Stimulated activated CD4-positive, alpha-beta T cell treated with anti-CD3 and anti-CD28 coated beads, Interleukin-4, amount 100 ng/mL, for 48 hours (primary cell): ENCODE measurements at places on chromosomes 3 and 15.

- no peak for DNase-seq
These were observed 113.6 kb upstream of the SNTN start for GRCh38 chr3:63538919-63539318.

DNA sequence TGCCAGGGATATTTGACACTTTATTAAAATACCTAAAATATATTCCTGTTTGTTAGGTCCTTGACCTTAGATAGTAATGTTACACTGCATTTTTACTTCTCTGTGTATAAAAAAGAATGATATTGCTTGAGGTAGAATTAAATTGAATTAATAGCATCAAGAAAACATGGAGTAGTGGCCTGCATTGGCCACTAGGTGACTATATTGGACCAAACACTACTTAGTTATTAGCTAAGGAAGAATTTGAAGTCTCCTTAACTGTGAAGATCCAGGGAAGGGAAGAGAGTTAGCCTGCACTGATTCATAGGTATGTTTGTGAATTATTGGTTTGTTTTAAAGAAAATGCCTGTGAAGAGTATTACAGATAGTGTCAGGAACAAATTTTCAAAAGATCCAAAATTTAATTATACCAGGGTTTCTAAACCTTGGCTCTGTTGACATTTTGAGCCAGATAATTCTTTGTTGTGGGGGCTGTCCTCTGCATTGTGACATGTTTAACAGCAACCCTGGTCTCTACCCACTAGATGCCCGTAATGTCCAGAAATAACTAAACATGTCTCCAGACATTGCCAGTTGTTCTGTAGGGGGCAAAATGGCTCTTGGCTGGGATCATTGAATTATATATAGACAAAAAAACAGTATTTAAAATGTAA lies 103.6 kb upstream of the THSD4 start:
- DNase-seq, result no peak

DNA sequence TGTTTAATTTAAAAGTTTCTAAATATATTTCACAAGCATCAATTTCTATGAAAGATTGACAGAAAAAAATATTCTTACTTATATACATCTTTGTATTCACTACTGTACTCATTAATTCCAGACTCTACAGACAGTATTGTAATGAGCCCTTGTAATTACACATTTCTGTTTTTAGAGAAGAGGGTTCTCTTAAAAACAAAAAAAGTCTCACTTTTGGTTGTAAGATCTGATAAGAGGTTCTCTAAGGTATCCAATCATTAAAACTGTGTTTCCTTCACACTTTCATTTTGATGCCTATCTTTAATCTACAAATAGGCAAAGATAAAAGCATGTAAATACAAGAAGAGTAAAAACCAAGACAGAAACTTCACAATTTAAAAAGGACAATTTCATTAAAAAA lies 75.6 kb downstream of the FBXL22 start:
- no peak for DNase-seq

DNA sequence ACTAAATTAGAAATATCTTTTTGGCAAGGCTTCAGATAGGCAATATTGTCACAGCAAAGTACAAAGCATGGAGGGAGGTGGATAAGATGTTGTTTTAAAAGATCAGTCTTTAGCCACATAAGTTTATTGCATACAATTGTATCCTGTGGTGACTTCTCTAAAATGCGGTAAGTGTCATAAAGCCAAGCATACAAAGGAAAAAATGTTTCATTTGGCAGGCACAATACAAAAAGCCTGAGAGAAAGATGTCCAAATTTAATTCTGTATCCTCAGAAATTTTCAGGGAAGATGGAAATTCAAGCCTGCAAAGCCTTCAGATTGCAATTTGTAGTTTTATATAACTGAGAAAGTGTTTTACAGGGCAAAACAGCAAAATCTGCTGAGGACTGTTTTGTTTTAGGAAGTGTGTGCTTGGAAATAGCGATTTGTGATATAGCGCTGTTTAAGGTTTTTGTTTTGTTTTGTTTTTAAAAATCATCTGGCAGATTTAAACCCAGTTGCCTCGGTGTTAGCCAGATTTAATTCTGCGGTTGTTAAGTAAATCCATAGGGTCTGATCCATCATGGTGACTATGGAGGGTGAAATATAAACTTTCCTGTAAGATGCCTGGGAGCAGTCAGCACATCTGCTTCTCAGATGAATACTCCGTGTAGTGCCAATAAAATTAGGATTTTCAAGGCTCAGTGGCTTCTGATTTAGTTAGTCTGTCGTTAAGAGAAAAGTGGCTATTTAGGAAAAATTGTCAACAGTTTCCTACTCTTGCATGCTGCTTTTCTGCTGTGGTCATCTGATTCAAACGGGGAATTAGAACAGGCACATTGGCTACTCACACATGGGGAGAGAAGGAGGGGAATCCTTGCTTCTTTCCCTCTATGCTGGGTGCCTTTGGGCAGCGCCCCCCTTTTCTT lies 8.0 kb downstream of the KAT2B start:
- DNase-seq, result no peak

DNA sequence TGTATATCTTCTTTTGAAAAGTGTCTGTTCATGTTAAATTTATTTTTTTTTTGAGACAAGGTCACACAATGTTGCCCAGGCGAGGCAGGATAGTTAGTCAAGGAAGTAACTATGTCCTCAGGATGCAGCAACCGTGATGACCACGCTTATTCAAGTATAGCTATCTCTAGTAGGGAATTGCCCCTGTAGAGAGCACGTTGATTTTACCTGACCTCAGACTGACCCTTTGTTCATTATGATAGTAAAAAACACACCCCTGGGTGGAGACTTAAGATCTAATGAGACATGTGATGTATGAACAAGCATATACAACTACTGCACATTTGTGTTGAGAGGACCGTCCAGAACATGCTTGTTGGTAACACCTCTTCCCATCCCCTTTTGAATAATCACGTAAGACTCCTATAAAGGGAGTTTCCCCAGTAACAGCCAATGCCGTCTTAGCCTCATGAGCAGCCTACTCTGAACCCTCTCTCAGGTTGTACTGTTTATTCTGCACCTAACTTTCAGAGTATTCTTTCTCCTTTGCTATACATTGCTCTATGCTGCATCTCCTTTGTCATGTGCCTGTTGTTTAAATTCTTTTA lies 32.9 kb downstream of the ZNF621 start:
- DNase-seq, result no peak
